ENCODE measurements at places on chromosomes 4 and X. TPM values are rescaled to one million over a fixed set of nuclear protein-coding genes. Genes with fewer than 3 reads are reported as not detected.

The AFP gene
- not detected for total RNA-seq

The SPARCL1 gene
- total RNA-seq = 1,380 TPM

The KLHL4 gene
- total RNA-seq = 1.7 TPM

The KLHL13 gene
- 14.0 TPM for total RNA-seq

The TLR7 gene
- total RNA-seq = 0.58 TPM

The XAGE1A gene
- total RNA-seq = not detected

The SEPTIN6 gene
- total RNA-seq = 67.2 TPM

The FGG gene
- not detected for total RNA-seq

The TEC gene
- 2.1 TPM for total RNA-seq

The USP27X gene
- 5.2 TPM for total RNA-seq

The MGAT4D gene
- total RNA-seq = not detected

DNA sequence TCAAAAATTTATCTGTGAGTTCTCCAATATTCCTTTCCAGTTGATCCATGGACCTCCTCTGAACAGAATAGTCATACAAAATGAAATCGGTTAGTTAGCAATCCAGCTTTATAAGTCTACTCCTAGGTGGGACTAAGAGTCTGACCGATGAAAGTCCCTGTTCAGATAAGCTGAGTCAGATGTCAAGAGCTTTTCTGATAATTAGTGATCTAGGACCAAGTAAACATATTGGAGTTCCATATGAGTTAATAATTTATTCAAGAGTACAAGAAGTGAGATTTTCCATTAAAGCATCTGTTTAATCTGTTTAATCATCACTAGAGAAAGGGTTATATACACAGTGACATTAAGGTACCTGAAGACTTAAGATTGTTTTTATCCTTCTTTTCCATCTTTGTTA, 74.7 kb downstream of the UGT8 start:
- no peak for DNase-seq

DNA sequence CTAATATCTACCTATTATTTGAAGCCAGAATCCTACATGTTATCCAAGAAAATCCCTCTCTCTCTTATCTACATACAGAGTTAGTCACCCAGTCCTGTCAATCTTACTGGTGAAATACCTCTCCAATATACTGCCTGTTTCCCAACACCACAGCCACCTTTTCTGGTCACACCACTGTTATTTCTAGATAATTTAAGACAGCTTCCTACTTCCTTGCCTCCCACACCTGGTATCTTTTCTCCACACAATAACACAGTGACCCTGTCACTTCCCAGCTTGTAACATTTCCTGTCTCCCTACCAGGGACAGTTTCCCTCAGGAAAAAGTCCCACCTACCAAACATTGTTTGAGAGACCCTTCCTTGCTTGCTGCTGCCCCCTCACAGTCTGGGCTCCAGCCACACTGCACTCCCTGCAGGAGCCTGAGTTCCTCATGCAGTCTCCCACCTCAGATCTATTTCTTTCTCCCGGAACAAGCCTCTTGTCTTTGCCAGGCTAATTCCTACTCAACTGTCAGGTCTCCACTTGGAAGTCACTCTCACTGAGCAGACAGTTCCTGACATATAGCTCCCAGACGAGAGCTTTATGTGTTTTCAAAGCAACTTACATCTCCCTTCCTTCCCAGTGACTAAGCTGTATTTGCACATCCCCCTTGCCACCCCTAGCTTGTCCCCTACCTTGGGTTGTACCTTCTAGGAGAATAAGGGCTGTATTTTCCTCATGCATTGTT, 73.6 kb upstream of the QRFPR start:
- no peak for DNase-seq

GRCh38 chr4:52628543-52628942, 30.6 kb downstream of the USP46 start:
- DNase-seq = no peak

DNA sequence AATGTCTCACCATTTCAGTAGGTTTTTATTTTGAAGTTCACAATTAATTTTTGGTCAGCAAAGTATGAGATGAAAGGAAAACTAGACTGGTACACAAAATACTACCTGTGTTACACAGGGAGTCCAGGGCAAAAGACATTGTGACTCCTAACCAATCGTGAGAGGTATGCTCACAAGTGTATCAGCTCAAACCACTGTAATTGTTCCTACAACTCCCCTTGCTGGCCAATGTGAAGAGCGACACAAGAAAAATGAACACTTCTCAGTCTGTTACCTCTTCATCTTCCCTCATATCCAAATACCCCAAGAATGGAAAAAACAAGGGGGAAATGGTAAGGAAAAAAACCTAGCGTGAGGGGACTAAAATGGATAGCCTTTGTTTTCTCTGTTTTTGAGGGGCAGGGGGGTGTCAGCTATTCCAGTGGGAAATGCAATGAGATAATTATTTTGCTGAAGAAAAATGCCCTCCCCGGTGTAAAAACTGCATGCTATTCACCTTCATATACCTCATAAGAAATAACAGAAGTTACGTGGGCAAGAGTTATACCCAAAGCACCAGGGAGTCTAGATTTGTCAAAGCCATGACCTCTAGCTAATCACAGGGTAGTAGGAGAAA, 30.6 kb upstream of the NSUN7 start:
- no peak for DNase-seq

GRCh38 chr4:63618883-63619718, 790.1 kb downstream of the TECRL start:
- no peak for DNase-seq

DNA sequence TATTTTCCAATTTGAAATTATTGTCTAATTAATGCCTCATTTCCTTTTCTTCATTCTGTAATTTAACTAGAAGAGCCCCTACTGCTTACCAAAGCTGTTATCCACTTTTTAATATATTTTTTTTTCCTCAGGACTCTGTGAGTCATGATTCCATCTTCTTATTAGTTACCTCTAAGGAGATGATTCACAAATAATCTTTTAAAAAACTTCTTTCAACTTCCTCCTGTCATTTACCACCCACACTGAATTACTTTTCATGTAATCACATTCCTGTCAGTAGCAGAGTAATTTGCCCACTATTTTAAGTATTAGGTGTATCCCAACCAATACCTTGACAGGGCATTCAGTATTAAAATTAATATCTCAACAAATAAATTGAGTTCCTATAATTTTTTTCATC, 470.9 kb upstream of the ADGRL3 start:
- DNase-seq = no peak

DNA sequence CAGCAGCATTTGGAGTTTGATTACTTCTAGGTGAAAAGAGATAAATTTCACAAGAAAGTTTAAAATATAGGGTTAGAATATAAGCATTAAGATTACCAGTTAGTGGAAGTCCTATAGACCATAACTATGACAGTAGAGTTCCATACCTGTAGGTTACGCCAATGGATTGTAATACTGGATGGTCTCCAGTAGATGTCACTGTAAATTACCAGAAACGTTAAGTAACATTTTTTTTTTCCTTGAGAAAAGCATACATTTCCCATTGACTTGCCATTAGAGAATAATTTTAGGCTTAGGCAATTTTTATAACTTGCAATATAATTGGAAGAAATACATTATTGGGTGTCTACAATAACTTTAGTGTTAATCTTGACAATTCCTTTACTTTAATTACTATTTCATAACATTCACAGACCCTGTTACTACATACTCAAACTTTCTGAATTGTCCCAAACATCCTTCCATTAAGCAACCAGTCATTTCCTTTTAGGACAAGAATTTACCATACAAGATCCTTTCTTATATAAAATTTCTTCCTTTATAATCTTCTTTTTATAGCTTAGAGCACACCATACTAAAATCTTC, 304.1 kb upstream of the TECRL start:
- no peak for DNase-seq

GRCh38 chr4:73998040-73999011, at the start of gene CXCL5:
CXCL5 (minus strand) TSS chr4:73998677; CDS start chr4:73998581, 96 bp downstream.
- DNase-seq = no peak

GRCh38 chrX:11532291-11533078, 133.2 kb downstream of the ARHGAP6 start:
- DNase-seq = no peak

GRCh38 chr4:74999714-75000309, 66.9 kb downstream of the PARM1 start:
- peak; percentile 80 for DNase-seq

DNA sequence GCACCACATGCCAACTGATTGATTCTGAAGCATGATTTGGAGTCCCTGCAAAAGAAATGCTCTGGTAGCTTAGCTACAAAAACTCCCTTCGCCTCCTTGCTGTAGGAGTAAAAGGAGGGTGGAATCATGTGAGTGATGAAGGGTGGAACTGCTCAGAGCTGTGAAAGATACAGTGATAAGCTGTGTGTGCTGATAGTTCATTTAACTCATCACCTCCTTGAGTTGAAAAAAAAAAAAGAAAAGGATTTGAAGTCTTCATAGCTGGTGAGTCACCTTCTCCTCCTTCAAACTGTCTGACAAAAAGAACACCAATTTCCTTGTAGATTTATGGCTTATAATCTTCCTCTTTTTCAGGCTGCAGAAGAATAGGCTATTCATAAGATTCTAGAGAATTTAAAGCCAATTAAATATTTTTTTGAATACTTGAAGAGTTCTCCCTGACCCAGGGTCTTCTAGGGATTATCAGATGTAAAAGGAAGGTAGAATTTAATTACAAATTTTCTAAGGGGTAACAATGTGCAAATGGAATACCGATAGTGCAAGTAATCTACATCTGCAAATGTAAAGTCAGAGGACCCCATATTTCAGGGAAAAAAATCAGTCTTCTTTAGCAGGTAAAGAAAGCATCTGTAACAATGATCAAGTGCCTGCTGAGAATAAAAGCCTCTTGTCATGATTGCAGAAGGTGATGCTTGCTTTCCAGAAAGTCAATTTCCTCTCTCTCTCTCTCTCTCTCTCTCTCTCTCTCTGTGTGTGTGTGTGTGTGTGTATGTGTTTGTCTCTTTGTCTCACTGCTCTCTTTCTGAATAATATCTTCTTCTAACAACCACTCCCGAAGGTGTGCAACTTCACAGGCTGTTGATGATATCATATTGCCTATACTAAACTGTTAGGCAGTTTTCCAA, 208.8 kb upstream of the VEGFC start:
- DNase-seq = no peak

- DNase-seq = no peak
These were observed 14.6 kb downstream of the SYN1 start for GRCh38 chrX:47605024-47605423.

GRCh38 chr4:172173206-172173605, 360.0 kb downstream of the GALNTL6 start:
- no peak for DNase-seq

GRCh38 chrX:129781134-129781672, 1.5 kb downstream of the SASH3 start:
- no peak for DNase-seq

DNA sequence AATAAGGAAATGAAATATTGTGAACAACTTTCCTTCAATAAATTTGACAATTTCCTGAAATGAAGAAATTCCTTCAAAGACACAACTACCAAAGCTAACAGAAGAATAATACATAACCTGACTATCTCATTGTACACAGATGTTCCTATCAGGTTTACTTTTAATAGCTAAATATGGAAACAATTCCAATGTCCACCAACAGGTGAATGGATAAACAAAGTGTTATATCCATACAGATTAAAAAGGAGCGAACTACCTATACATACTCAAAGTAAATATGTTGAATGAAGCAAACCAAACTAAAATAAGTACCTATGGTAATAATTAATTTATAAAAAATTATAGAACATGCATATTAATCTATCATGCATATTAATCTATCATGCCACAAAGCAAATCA, 554.9 kb downstream of the PPP4R3C start:
- no peak for DNase-seq

DNA sequence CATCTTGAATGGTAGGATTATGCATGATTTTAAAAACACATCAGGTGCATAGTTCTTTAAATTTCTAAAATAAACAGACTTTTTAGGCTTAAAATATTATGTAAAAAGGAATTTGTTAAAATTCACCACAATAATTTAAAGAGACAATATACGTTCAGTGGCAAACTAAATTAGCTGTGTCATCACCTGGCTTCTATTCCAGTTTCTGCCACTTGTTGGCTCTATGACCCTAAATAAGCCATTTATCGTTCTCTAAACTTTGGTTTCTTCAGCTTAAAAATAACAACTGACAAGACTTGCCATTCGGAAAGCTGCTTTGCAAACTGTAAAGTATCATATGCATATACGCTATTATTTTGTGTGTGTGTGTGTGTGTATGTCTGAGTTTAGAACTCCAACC, 141.3 kb downstream of the MGST2 start:
- DNase-seq = no peak

DNA sequence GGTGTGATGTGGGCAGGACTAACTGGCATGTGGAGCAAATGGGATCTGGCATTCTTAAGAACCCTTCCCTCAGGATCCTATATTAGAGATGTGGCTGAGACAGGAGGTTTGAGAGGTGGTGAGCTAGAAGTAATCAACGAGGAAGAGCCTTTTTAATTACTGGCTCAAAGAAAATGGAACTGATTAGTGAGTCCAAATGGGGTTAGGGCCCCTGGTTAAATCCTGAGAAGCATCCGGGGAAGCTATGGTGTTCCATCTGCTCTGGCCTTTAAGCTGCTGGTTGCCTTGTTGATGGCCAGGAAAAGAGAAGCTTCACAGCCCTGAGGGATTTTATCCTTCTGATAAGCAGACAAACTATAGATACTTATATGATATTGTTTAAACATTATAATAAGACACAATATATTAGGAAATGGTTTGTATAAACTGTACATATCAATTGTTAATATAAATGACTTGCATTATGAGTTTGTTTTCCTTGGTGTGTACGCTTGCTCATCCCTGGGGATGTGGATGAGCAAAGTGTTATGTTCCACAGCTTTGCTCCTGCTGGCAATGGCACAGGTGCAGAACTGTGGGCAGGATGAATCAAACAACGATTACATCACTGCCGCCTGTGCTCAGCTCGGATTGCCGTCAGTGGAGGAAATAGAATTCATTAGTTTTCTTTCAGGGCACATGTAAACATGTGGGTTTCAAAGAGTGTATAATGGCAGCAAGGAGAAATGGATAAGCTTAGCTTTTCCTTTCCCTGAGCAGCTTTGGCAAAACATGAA, 328.6 kb upstream of the ARX start:
- no peak for DNase-seq

- DNase-seq = no peak
These were observed 756.1 kb downstream of the SH3BGRL start for GRCh38 chrX:81957900-81958545.

- no peak for DNase-seq
These were observed at the start of gene HTATSF1 for GRCh38 chrX:136497556-136498052. HTATSF1 (plus strand) TSS chrX:136497592; CDS start chrX:136497685, 93 bp downstream.

DNA sequence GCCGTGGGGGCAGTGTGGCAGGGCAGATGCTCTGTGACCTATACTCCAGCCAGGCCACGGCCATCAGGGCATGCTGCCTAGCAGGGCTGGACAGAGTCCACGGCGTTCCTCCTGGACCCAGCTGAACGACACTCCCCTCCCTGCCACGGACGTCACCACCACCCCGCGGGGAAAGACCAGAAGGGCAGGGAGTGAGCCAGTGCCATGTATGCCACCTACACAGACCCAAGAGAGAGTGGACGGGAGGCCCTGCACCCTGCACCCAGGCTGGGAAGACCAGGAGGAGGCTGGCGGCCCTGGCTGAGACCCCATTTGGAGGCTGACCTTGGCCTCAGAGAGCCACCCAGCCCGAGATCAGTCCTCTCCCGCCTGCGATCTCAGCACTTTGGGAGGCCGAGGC, 101.9 kb downstream of the FAM53A start:
- DNase-seq = no peak
